NCI-H446 (cell line): ENCODE measurements at places on chromosomes 11 and 22.
A peak's percentile ranks its signal among the peaks of the same experiment; 100 is the strongest.

DNA sequence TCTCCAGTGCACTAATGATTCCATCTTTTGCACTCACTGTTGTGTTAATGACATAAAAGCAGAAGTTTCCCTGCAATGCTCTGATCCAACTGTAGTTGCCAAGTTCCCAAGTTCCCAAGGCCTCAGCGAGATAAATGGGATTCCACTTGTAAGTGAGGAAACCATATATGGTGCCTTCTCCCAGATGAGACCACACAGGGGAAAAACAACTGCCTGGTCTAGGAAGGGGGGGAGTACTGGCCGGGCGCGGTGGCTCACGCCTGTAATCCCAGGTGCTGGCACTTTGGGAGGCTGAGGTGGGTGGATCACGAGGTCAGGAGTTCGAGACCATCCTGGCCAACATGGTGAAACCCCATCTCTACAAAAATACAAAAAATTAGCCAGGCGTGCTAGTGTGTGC lies 23.3 kb upstream of the RELA start:
- DNase-seq, result no peak

DNA sequence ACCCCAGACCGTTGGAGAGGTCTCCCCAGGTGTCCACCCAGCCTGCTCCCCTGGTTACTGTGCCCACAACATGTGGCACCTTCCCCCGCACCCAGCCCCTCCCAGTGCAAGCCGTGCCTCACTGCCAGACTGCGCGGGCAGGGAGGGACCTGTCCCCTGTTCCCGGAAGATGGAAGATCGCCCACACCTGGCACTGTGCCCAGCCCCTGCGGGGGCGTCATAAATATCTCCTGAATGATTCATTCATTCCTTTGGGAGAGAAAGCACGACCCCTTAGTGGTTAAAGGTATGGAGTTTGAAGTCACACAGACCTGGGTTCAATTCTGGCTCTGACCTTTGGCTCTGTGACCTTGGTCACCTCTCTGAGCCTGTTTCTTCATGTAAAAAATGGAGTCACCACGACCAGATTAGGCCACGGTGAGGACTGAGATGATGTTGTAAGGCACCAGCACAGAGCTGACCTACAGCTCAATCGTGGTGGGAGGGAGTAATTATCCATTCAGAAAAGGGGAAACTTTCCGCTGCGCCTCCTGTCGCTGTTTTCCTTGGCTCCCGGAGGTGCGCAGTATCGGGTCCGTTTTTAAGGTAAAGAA lies 497 bp upstream of the SYT12 start:
- DNase-seq, result peak; percentile 59

- no peak for DNase-seq
Measured at GRCh38 chr11:96168623-96169022, 174.4 kb downstream of the MAML2 start.

DNA sequence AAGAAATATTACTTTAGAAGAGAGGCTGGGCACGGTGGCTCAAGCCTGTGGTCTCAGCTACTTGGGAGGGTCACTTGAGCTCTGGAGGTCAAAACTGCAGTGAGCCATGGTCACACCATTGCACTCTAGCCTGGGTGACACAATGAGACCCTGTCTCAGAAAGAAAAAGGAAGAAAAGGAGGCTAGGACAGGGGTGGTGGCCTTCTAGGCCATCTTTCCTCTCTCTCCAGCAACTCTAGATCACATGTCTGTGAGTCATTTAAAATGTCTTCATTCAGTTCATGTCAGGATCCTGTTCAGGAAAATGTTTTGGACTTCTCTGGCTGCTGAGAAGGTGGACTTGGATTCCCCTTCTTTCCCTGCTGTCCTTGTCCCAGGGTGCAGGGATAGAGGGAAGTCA lies 53.3 kb downstream of the PPFIA1 start:
- DNase-seq, result no peak

- no peak for DNase-seq
Measured at GRCh38 chr11:98732947-98733346, 287.8 kb upstream of the CNTN5 start.
